GM10248 (cell line): ENCODE measurements at places on chromosomes 2 and 18.

DNA sequence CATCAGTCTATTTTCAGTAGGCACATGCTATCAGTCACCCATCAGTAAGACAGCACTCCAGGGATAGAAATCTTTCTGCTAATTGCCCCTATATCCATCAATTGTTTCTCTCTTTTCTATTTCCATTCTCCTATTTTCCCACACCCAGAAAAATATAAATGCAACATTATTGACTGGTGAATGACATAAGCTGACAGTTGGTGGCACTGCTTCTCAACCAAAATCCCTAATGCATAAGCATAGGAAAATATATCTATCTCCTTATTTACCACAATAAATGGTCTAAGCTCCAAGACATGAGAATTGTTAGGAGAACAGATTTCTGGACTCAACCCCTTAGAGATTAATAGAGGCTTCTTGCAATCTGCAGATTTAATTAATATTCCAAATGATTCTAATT, 64.0 kb upstream of the REG3A start:
- DNase-seq: no peak

- DNase-seq: no peak
These were observed 138.5 kb downstream of the MEP1B start for GRCh38 chr18:32328379-32328778.

GRCh38 chr2:123770996-123771720, 253.9 kb upstream of the CNTNAP5 start:
- no peak for DNase-seq

GRCh38 chr2:238903141-238903540, 55.3 kb downstream of the TWIST2 start:
- DNase-seq: no peak

- no peak for DNase-seq
These were observed 65.7 kb upstream of the SMAD2 start for GRCh38 chr18:47996091-47996541.

GRCh38 chr18:14746897-14747296, 1.1 kb upstream of the ANKRD30B start:
- DNase-seq: no peak

DNA sequence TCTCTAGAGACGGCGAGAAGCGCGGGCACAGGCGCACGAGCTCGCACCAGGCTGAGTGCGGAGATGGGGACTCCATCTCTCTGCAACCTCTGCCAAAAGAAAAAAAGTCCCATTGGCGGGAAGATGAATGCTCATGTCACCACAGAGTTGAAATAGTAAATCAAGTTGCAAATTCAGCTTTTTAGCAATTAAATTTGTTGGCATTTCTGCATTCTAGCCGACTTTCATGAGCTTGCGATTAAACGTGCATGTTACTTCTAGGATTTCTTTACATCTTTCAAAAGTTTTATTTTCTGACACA, 588 bp downstream of the CHAC2 start:
- no peak for DNase-seq

DNA sequence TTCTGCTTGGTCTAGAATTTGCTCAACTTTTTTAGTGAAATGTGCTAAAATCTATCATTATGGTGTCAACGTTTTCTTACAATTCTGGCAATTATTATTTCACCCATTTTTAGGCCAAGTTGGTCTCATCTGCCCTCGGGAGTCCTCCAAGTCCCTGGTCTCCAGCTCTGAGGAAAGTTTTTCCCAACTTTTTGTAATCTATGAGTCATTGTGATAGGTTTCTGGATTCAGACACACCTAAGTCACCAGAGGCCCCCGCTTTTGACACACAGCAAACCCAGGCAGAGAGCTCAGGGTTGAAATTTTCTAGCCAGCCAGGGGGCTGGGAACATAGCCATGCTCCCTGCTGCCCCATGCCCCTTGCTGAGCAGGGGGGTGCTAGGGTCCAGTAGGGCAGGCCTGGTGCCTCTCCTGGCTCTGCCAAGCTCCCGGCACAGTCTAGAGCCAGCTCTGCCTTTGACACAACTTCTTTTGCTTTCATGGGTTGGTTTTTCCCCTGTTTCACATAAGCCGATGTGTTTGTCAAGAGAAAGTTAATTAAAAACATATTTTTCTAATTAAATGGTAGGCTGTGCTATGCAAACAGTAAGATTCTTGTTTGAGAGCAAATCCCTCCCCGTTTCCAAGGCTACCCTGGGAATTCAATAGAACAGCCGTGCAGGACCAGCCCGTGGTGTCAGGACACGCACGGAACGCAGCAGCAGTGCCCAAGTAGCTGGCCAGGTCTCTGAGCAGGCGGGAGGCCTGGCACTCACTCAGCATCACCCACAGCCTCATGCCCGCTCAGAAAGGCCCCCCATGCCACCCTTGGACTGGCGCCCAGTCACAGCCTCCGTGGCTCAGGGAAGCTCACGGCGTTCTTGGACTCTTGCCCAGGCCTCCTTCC, 25.5 kb upstream of the SNED1 start:
- DNase-seq: no peak

DNA sequence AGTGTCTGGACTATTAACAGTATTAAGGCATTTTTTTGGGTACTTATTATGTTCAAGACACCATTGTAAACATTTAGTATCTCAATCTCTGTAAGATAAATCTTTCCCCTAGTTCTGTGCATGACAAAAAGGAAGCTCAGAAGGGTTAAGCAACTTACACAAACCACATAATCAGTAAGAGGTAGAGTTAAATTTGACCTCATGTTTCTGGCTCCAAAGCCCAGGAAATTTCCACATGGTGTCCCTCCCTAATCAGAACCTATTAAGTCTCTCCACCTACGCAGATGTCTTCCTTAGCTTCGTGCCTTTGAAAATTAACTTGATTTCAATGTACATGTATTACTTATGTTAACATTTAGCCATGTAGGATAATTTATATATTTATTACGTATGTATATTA, 2.0 kb downstream of the MFSD6 start:
- no peak for DNase-seq

- DNase-seq: no peak
These were observed 2.8 kb downstream of the KYNU start for GRCh38 chr2:142880279-142880678.

DNA sequence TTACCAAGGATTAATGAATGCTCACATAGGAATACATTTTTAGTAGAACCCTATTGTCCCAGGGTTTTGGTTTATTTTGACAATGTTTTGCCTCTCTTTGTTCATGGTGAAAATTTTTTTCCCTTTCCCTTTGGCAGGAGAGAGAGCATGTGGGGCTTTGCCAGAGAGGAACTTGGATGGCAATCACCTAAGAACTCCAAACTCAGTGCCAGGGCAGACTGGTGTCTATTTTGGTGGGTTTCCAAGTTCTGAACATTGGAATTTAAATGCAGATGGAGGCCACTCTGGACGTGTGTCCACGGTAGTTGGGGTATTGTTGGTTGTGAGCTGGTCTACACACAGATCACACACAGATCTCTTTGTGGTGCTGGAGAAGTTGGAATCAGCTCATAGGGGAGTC, 2091.1 kb upstream of the PIK3C3 start:
- no peak for DNase-seq
